Stimulated activated CD4-positive, alpha-beta T cell treated with anti-CD3 and anti-CD28 coated beads, Interleukin-2, amount 100 ng/mL, for 24 hours (primary cell): ENCODE measurements at places on chromosomes 13 and 19.

DNA sequence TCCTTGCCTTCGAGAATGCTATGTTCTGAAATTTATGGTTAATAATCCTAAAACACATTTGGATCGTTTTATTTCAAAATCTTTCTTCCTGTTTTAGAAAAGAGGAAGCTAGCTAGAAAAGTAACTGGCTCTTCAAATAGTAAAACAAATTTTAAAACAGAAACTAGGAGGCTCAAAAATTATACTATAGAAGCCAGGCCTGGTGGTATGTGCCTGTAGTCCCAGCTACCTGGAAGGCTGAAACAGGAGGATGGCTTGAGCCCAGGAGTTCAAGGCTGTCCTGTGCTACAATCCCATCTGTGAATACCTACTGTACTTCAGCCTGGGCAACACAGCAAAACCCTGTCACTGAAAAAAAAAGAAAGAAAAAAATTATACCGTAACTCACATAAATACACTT, 57.9 kb downstream of the ELF1 start:
- no peak for DNase-seq

DNA sequence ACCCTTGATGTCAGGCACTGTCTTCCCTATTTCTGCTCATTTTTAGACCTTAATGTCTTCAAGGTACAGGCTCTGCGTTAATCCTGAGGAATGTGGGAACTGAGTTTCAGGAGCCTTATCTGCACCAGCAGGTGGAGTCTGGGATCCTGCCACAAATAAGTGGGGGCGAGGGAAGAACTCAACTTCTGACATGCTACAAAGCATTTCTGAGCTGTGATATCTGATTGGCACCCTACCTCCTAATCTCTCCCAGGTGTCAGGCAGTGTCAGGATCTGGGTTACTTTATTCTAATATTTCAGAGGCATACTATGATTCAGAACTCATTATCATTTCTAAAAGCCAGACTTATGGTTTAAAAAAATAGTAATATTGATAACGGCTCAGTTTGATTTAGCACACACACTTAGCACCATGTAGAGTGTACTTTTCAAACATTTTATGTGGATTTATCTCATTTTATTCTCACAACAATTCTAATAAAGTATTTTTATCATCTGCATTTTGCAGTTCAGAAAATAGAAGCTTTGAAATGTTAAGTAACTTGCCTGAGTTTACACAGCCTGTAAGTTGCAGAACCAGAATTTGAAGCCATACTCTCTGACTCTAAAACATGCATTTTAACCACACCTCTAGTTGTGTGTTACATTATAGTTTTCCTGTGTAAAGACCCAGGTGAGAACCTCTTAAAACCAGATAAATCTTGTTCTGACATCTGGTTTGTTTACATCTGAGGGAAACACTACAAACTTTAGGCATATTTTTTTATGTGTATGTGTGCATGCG, 358.6 kb downstream of the TDRD3 start:
- DNase-seq: no peak

DNA sequence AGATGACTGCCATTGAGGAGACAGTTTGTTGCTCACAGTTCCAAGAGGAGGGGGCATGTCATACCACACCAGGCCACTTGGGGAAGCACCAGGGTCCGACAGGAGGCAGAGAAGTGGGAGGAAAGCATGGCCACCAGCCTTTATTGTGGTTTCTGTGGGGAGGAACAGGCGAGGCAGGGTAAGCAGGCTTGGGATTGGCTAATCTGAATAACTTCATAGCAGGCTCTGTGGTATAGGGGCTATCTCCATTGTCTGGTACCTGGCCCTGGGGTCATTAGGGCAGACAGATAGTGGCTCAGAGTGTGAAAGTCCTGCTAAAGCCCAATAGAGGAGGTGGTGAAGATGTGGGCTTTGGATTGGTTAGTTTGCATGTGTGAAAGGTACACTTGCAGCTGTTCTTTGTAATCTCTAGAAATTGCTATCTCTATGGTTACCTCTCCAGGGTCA, 35.5 kb downstream of the CBY2 start:
- peak; percentile 23 for DNase-seq

- no peak for DNase-seq
These were observed 17.8 kb upstream of the ENOX1 start for GRCh38 chr13:43804461-43805070.

DNA sequence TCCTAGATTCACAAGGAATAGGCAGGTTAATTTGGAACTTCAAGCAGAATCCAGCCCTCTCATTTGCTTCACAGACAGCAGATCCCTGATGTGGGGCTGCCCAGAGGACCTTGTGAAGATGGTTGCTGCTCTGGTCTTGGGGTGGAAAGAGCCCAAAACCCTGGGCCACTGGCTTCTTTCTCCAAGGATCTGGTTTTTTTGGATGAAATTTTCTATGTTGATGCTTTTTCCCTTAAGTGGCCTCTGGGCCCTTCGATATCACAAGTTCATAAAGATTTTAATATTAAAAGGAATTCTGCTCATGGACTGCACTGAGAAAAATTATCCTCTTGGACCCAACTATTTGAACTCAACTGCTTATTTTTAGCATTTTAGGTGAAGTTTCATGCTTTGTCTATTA, 421.1 kb downstream of the KLF5 start:
- DNase-seq: no peak

DNA sequence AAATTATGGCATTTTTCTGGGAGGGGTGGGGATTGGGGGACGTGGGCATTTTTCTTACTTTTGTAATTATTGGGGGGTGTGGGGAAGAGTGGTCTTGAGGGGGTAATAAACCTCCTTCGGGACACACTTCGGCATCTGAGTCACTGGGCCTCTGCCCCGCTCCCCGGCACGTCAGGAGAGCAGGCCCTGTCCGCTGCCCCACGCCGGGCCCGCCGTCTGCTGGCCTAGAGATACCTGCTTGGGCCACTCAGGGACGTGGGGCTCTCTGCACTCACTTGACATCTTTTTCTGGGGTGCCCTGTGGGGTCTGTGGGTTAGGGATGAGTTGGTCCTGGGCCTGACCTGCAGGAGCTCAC, 3.5 kb upstream of the FTL start:
- DNase-seq: no peak

GRCh38 chr13:77143431-77143830, 116.5 kb upstream of the FBXL3 start:
- DNase-seq: no peak

GRCh38 chr13:96958286-96958891, 35.9 kb downstream of the OXGR1 start:
- DNase-seq: no peak

GRCh38 chr19:58555920-58556621, 1.2 kb upstream of the CHMP2A start:
- no peak for DNase-seq

GRCh38 chr13:113559901-113560644, 24.5 kb upstream of the TFDP1 start:
- peak; percentile 0 for DNase-seq

DNA sequence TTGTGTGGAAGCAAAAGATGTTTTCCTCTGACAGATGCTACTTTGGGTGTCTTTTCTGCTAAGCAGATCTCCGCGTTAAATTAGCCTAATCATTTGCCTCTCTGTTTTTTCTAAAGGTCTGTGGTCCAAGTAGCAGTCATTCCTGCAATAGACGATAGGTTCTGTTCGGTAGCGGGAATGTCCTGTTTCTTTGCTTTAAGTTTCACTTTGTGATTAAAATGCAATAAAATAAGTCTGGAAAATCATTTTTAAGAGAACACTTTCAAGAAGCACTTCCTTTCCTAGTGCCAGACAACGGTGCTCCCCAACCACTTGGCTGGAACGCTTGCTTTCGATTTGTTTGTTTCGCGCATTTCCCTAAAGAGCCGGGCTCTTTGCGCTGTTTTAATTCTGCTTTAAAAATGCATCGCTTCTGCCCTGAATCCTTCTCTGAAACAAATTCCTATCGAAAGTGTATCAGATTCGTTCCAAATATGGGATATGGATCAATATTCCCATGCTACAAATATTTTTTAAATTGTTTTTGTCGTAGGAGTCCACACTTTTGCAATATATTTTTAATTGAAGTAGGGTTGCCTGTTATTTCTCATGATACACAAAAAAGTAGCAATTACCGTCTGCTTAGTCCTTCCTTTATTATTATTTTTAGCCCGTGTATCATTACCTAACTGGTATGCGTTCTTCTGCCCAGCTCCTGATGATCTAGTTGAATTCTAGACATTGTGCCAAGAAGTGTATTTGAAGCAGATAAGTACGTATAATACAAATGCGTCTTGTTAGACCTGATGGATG, 14.2 kb downstream of the ZIC2 start:
- DNase-seq: no peak

DNA sequence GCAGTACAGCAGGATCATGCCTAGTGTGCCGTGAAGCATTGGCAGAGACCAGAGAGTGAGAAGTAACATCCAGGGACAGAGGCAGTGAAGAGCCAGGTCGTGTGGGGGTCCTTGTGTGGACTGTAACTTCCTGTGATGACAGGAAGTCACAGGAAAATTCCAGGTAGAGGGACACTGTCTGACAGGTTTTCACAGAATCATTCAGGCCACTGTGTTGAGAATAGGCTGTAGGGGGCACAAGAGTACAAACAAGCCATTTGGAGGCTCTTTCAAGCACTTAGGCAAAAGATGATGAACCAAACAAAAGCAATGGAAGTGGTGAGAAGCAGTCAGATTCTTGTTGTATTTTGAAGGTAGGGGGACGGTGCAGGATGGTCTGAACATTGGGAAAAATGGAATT, 46.4 kb downstream of the N4BP2L1 start:
- no peak for DNase-seq

GRCh38 chr13:19604306-19604705, 29.2 kb upstream of the MPHOSPH8 start:
- no peak for DNase-seq
